Lung microvascular endothelial cell (primary cell): ENCODE measurements at places on chromosomes 12 and 14. TPM values are rescaled to one million over a fixed set of nuclear protein-coding genes. Genes with fewer than 3 reads are reported as not detected.

DNA sequence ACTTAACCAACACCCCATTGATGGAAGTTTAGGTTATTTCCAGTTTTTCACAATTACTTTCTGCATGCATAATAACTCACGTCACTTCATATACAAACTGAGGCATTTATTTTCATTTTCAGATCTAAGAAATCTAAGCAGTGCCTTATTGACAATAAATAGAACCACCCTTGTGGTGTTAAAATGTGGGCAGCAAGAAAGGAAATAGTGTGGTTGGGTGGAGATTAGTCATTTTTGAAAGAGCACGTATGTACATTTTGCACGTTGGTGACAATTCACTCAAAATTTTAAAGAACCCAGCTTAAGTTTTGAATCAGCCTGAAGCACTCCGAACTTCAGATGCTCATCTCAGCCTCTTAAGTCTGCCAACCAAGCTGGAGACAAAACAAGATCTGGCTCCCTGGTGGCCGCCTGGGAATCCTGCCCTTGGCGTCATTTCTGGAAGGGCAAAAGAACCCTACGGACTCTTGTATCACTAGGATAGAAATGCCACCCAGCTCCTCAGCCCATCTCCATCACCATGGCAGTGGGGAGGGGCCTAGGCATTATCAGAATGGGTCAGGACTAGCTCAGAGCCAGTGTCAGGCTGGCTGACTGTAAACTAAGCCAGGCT is 89.5 kb upstream of the BCL2L14 start:
- DNase-seq, result no peak

DNA sequence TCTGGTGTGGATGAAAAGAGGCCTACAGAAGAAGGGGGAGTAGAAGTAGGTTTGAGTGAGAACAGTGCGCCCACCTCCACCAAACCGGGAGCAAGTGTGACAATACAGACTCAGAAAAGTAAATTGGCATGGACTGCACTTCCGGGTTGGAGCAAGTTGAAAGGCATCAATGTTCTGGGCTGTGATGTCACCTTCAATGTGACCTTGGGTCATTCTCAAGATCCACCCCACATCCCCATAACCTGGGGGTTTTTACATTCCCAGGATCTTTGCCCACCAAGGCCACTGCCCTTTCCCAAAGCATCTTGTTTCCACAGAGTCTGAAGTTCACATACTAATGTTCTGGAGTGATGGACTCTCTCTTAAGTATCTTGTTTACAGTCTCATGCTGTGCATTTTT is 5.3 kb upstream of the GZMB start:
- no peak for DNase-seq

DNA sequence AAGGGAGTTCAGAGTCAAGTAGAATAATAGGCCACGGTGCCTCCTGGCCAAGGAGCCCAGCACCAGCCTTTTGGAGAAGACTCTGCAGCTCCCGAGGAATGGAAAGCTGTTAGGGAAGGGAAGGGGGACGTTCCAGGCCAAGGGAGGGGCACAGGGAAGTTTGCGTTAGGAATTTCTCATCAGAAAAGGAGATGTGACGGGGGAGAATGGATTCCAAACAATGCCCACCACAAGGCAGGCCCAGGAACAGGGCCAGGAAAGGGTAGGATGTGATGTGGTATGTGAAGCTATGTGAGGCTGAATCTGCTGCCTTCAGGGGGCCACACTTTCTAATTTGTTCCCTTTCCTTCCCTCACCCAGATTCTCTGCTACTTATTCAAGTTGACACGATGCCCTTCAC is 46.0 kb downstream of the DGLUCY start:
- no peak for DNase-seq

GRCh38 chr12:111439657-111440151 is 34.0 kb downstream of the SH2B3 start:
- DNase-seq, result no peak

DNA sequence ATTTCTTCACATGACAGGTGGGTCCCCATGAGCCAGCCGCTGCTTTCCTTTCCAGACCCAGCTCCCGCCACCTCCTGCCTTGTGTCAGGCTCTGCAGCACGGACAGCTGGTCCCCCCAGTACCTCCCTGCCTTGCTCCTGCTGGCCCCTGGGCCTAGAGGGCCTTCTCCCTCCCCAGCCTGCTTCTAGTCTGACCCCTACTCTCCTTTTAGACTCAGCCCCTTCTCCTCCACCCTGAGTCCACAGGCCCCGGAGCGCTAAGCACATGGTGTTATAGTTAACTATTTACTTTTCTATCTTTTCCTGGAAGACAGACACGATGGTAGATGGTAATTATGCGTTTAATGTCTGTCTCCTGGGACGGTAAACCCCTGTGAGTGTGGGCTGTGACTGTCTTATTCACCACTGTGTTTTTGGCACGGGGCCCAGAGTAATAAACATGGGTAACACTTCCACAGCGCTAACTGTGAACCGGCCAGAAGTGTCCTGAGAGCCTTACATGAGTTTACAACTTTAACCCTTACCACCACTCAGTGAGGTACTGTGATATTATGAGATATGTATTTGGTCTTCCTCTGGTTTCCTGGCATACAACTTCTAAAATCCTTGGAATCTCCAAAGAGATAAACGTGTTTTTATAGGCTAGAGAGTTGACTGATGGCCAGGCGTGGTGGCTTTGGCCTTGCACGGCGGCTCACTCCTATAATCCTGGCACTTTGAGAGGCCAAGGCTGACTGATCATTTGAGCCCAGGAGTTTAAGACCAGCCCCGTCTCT is 41.2 kb downstream of the DGLUCY start:
- DNase-seq, result peak; percentile 86

DNA sequence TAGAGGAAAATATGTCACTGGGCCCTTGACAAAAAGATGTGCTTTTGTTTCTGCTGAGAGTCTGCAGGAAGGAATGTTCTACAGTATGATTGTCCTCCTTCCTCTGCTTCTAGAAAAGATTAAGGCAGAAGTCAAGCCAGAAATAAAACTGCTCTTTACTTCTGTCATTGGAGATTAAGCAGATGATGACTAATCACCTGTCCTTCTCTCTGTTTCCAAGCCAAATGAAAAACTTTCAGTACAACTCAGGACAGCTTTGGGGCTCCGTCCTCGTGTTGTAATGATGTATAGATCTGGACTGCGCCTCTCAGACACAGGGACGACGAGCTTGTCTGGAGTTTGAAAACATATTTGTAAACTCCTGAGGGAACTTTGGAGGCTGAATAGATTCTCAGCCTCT is 159.3 kb downstream of the DYRK2 start:
- DNase-seq, result no peak

GRCh38 chr14:105305345-105305744 is 4.5 kb upstream of the BRF1 start:
- DNase-seq, result no peak

DNA sequence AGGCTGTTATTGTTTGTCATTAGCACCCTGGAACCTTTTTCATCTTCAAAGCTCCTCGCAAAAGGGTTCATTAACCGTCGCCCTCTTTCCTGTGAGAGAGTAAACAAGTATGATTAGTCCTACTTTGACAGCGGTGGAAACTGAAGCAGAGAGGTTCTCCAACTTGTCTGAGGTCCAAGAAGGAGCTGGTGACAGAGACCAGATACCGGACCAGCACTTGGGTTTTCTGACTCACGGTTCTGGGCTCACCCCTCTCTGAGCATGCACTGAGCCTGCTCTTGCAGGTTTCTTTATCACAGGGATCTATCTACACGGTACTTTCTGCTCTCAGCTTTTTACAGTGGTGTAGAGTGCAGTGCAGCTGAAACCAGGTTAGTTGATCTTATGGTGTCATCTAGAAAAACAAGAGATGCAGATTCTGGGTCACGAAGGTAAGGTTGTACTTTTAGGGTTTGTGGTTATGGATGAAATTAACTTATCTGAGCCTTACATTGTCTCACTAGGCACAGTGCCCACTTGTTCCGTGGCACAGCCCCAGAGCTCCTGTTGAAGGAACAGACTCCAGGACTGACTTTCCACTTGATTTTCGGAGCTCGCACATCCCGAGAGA is 62.1 kb downstream of the PPP2R5C start:
- DNase-seq, result peak; percentile 26

- DNase-seq, result no peak
Observed at GRCh38 chr14:22382395-22382794, 206.6 kb downstream of the DAD1 start.

Gene FMNL3
- 52.0 and 54.5 TPM in 2 replicates for total RNA-seq

Gene TAS2R8
- total RNA-seq, result not detected in 2 replicates

Gene FOXN4
- total RNA-seq, result not detected in 2 replicates

Gene SLC7A8
- 0.44 TPM in 1 of 2 replicates, not detected in the other for total RNA-seq

Gene SIX1
- total RNA-seq, result under 0.01 and 0.22 TPM in 2 replicates

Gene TCL1B
- total RNA-seq, result not detected in 2 replicates

Gene ENDOU
- under 0.01 TPM in 1 of 2 replicates, not detected in the other for total RNA-seq

Gene RNASE3
- not detected in 2 replicates for total RNA-seq

Gene ATN1
- 3.9 and 7.7 TPM in 2 replicates for total RNA-seq

Gene JAG2
- 39.7 and 51.6 TPM in 2 replicates for total RNA-seq

Gene HOXC6
- not detected in 2 replicates for total RNA-seq

Gene ANO4
- total RNA-seq, result 0.99 and 1.3 TPM in 2 replicates

Gene NKX2-1
- total RNA-seq, result under 0.01 TPM in 1 of 2 replicates, not detected in the other

Gene PRKAG1
- 32.1 and 38.1 TPM in 2 replicates for total RNA-seq
